Fibroblast of upper back skin (primary cell): ENCODE measurements at places on chromosomes 16 and 17.

DNA sequence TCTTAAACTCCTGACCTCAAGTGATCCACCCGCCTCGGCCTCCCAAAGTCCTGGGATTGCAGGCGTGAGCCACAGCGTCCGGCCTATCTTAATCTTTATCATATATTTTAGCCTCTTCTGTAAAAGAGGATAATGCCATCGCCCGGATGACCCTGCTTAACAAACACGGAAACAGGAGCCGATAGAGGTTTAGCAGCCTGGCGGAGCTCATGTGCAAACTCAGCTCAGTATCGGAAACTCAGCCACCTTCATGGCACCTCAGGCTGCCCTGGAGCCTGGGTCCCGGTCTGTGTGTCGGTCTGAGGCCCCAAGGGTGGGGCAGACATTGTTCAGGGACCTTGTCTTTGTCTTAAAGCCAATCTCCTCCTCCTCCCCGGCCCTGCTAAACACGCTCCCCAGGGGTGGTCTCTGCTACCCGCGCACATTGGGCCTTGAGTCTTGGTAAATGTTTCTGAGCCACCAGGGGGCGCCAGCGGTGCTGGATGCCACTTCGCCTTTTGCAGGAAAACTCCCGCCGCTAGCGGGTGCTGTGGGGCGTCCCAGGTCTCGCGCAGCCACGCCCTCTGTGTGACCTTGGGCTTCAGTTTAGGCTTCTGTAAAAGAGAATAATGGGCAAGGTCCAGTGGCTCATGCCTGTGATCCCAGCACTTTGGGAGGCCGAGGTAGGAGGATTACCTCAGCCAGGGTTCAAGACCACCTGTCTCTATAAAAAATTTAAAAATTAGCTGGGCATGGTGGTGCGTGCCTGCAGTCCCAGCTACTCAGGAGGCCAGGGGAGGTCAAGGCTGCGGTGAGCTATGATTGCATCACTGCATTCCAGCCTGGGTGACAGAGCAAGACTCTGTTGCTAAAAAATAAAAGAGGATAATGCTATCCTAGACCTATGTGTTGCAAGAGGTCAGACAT, 2.7 kb downstream of the CETP start:
- DNase-seq = peak; percentile 78

DNA sequence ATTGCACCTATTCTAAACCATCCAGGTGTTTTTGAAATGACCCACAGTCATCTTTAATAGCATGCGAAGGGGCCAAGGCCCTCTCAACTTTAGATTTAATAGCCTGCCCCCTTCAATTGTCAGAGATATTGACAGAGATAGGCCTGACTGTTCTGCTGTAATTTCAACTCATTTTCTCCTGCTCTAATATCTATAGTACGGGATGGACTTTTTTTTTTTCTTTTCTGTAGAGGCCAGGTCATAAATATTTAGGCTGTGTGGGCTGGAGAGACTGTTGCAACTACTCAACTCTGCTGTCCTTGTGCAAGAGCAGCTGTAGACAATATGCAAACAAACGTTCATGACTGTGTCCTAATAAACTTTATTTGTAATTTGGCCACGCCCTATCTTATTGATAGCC, 24.7 kb upstream of the KRT20 start:
- DNase-seq = peak; percentile 65

DNA sequence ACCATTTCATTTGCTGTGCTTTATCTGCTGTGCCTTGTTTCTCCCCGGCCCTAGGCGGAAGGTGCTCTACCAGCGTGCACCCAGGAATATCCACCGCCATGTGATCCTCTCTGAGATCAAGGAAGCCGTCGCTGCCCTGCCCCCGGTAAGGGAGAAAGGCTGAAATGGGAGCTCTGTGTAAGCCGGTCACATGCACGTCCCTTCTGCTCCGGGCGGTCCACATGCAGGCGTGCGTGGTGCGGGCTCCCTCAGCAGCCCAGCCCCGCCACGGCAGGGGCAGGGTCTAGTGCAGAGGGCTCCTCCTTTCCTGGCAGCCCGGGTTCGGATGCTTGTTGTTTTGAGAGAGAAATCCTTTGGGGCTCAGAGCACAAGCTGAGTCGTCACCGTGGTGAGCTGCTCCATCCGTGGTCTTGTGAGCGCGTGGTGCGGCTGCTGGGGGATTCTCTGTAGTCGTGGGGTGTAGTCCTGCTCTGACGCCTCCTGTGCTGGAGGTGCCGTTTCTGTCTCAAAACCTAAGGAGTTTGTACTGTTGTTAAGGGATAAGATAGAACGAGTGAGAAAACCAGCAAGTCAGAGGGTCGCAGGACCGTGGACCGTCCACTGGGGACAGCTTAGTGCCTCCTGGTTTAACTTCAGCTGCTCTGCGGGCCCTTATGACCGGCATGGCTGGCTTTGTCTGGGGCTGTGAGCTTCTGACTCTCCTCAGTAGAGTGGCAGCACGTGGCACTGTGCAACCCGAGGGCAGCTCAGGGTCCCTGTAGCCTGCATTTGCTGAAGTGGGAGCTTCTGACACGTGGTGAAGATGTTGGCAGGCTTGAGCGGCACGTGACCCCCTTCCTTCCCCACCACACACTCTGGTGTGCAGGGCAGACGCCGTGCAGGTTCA, 12.3 kb upstream of the MC1R start:
- DNase-seq = no peak

DNA sequence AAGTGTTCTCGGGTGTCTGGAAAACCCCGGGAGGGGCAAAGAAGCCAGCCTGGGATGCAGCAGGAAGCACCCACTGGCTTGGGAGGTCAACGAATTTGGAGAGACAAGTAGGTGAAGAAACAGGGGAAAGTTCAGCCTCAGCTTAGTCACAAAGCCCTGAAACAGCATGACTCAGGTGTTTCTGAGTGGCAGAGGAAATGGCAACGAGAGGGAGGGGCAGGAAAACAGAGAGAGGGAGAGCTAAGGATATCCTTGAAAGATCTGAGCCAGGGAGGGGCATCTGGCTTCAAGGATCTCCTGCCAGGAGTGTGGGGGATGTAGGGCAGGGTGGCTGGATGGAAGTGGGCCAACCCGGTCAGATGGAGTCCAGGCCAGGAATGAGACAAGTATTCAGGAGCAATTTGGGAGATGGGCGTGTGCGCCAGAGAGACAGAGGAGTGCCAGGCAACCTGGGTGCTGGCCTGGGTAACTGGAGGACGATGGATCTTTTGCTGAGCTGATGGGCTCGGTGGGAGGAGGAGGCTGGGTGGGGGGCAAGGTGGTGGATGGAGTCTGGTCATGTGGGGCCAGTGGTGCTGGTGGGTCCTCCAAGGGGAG, 27.2 kb downstream of the ABCC3 start:
- DNase-seq = peak; percentile 86

GRCh38 chr16:89458551-89458950, 31.8 kb downstream of the ANKRD11 start:
- DNase-seq = peak; percentile 25

DNA sequence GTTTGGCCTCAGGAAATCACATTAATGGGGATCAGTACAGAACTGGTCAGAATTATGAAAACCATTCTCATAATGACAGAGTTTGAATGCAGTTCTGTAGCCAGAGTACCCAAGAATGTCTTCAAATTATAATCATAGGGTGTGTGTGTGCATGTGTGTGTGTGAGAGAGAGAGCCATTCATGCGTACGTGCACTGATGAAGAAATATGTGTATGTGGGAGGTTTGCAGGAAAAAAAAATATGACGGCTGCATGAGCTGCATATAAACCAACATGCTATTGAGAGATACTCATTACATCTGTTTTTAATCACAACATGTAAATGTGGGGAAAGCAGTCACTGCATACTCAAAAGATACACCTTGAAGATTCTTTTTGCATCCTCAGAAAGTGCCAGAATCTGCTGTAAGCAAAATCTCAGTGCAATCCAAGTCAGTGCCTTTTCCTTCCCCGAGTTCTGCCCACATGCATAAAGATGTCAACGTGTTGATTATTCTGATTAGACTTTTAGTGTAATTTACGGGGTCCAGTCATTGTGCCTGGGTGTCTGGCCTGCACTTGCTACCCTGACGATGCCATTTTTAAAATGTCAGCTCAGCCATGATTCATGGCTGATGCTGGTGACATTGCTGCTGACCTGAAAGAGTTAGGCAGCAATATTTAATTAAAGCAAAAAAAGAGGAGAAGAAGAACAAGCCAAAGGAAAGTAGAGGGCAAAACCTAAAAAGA, 378.7 kb upstream of the ZFHX3 start:
- peak; percentile 7 for DNase-seq

DNA sequence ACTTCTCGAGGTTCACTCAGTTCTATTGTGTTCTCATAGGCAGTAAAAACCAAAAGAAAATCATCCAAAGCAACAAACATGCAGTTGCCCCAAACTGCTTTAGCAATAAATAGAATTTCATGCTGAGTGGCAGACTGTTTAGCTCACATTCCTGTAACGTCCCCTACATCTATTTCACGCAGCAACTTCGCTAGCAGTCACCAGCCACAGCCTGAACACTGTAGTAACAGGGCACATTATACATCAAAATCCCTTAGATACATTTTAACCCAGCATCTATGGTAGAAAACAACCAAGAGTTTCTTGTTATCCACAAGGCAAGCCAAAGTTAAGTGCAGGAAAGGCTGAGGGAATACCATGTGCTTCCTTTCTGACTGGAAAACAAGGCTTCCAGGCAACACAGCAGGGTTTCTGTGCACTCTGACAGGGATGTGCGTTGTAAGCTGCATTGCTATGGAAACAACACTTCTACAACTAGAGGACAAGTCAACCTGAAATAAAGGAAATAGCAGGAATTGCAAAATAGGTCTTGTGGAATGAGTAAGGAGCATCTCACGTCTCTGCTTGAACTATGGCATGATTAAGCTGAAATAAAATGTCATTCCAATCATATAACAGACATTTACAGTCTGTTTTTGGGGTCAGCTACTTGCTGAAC, 55.4 kb downstream of the CFDP1 start:
- DNase-seq = peak; percentile 97

GRCh38 chr17:77120868-77121267, 19.9 kb upstream of the SEC14L1 start:
- no peak for DNase-seq

DNA sequence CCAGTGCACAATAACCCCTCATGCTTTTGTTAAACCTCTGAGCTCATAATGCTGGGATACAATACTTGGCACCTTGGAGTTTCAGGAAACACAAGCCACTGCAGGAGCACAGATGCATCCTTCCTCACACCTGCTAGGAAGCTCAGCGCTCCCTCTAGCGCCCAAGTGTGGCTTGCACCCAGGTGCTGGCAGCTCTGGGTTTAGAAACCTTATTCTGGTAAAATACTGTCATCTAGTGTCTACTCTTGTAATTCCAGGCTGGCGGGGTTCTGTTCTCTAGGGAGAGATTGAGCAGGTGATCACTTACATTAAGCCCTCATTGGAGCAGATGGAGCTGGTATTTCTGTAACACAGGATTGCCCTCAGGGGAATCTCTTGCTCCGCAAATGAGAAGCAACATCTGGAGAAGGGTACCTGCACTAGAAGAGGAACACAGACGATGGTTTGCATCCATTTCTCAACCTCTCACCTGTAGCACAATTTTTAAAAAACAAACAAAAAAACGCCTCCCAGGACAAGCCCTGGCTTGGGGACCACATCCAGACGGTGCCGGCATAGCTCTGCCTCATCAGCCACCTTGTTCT, 1.5 kb downstream of the CCL1 start:
- peak; percentile 84 for DNase-seq

DNA sequence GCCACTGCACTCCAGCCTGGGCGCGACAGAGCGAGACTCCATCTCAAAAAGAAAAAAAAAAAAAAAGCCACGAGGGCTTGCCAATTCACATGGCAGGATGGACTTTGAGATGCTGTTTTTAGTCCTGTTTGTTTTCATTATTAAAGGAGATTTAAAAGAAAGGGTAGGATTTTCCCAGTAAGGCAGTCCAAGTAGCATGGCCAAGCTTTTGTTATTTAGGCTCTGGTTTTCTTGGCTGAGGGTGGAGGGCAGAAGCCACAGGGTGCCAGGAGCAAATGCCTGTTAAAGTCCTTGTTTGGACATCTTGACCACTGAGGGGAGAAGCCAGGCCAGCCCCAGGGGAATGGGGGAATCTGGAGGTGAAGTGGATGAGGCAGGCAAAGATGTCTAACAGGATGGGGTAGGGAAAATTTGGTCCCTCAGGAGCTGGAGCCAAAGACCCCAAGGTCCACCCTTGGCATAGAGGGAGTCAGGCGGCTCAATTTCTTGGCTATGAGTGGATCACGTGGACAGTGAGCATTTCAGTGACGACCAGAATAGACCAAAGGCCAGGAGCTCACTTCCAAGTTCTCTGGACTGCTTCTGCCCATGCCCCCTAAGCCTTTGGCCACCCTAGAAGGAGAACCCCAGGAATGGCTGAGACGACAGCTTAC, 20.8 kb upstream of the PLLP start:
- DNase-seq = no peak

DNA sequence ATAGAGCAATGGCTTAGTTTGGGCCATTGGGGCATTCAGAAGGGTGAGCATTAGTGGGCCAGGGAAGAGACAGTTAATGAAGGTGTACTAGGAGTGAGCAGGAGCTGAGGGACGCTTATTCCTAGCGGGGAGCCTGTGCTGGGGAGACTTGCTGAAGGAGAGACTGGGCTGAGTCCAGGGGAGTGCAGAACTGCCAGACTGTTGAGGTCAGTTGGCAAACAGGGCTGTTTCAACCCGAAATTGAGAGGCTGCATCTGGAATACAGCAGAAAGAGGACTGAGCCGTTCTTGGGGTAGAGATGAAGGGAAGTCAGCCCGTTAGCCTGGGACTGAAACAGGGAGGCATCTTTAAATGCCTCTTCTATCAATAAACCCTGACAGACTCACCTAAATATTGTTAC, 33.2 kb downstream of the MAP2K6 start:
- no peak for DNase-seq

DNA sequence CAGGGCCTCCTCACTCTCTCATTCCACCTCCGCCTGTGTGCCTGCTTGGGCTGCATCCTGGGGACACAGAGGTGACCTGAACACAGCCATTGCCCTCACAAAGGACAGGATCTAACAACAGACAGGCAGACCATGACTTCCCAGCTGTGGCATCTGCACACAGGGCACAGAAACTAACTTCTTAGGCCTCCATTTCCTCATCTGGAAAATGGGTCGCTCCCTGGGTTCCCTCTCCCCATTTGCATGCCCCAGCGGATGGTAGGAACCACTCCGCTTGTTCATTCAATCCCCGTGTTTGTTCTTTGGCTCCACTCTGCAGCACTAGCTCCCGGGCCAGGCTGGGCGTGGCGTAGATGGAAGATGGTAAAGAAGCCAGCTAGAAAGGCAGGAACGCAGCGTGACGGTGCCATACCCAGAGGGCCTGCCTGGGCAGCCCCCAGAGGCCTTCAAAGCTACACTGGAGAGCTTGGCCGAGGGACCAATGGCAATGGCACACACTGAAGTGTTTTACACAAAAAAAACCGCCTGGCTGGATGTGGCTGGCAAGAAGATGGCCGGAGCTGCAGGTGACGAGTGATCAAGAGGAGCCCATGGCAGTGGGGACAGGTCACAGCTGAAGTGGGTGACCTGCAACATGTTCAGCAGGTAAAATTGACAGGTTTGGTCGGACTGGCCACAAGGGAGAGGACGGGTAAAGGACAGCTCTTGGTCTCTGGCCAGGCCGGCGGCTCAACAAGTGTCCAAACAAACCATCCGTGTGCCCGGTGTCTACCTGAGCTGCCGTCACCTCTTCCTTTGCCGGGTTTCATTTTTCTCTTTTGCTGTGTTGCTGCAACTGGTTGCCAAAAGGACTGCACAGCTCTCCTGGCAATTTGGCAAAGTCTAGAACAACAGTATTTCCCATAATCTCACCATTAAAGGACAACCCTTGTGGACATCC, 66.9 kb downstream of the SOCS1 start:
- DNase-seq = no peak

GRCh38 chr16:50460538-50461399, 87.4 kb upstream of the NKD1 start:
- no peak for DNase-seq
